ENCODE measurements at places on chromosomes 12 and 14.

GRCh38 chr12:120740871-120741270, 15.2 kb downstream of the ACADS start:
- no peak for DNase-seq

DNA sequence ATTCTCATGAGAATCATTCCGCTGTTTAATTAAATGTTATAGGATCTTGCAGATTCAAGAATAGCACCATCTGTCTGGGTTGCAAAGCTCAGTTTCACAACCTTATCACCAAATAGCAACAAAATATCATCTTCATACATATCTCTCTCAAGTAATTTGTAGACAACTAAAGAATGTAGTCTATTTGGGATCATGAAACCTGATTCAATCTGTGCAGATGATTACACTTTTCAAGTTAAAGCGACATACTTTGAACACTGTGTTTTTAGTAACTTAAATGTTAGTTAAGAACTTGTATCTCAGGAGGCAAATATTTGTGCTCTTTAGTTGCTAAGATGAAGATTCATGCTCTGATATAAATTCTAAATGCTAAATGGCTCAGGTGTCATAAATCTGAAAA, 14.8 kb downstream of the MED13L start:
- DNase-seq: no peak

- DNase-seq: no peak
Observed at GRCh38 chr12:19299765-19300164, 139.5 kb upstream of the AEBP2 start.

- no peak for DNase-seq
Observed at GRCh38 chr14:103273145-103273744, 60.8 kb upstream of the EIF5 start.

DNA sequence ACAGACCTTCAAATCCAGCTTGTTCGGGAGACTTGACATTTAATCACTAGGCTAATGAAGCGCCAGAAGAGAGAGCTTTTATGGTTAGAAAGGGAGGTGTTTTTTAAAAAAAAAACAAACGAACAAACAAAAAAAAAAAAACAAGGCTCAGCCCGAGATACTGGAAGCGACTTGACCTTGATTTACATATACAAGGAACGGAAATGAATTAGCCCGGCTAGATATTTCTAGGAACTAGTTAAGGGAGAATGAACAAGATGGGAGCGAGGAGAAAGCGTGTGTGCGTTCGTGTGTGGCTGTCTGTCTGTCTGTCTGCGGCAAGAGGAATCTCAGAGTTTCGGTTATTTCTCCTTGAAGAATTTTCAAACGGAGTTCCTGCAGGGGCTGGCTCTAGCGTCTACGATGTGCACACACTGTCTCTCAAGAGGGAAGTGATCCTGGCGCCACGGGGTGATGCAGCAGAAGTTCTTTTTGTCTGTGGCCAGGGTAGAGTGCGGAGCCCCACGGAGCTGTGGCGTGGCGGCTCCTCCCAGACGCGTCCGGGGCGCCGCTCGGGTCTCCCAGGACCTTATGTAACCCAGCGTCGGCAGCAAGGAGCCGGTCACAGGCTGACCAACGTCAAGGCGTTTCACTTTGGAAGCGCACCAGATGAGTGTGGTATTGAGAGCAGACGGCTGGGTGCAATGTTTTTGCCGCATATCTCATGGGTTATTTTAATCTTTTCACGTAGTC, 18.8 kb downstream of the SOCS2 start:
- no peak for DNase-seq

- DNase-seq: no peak
Observed at GRCh38 chr14:92310776-92311375, 12.1 kb upstream of the SLC24A4 start.

DNA sequence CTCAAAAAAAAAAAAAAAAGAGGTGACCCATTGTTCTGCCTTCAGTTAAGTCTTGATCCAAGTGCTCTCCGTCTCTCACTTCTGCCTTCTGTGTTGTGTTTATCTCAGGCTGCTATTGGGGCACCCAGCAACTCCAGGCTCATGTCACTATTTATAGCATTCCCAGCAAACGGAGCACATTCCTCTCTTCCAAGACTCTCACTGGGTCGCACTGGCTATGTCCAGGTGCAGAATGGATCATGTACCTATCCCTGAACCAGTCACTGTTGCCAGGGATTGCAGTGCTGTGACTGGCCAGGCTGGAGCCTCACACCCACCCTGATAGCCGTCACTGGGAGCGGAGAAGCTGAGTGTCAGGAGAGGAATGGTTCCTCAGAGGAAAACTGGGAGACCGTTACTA, 31.2 kb downstream of the RHOF start:
- no peak for DNase-seq

GRCh38 chr12:128792398-128792797, 31.4 kb downstream of the SLC15A4 start:
- no peak for DNase-seq

DNA sequence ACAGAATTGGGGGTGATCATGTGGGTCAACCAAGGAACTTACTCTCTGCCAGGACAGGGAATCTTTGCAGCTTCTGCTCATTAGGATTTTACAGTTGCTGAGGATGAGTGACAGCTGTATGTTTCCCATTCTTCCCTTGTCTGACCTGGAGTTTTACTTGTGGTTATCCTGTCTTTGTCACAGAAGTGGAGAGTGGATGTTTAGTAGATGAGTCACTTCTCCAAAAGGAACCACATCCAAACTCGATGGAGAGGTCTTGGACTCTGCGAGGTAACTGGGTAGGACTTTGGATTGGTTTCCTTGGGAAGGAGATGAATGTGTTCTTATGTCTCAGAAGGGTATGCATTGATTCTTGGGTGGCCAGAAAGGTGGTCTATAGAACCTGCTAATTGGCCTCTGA, 53.8 kb upstream of the USP44 start:
- DNase-seq: no peak

GRCh38 chr12:121610239-121611149, 15.8 kb upstream of the ORAI1 start:
- DNase-seq: no peak

- DNase-seq: no peak
Observed at GRCh38 chr14:70265422-70265821, 76.7 kb upstream of the SLC8A3 start.

- no peak for DNase-seq
Observed at GRCh38 chr12:79016181-79016580, 151.6 kb downstream of the SYT1 start.

- no peak for DNase-seq
Observed at GRCh38 chr12:15629761-15630160, 159.4 kb downstream of the EPS8 start.

DNA sequence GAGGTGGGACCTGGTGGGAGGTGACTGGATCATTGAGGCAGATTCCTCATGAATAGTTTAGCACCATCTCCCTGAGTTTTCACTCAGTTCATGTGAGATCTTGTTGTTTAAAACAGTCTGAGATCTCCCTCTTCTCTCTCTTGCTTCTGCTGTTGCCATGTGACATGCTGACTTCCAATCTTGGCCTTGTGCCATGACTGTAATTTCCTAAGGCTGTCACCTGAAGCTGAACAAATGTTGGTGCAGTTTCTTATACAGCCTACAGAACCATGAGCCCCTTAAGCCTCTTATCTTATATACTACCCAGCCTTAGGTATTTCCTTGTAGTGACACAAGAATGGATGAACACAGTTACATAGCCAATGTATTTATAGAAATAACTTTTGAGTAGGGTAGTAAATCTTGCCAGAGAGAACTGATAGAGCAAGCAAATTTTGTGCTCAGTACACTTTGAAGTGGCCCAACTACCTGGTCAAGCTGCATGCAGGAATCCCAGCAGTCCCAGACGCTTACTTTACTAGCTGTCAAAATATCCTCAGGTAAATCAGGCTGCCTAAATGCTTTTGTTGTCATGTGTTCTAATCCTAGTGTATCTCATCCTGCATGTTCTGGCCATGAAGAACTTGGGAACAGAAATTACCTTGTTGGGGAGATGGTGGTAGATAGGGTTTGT, 445.6 kb upstream of the MIS18BP1 start:
- no peak for DNase-seq

- DNase-seq: no peak
Observed at GRCh38 chr12:89960607-89961394, 252.2 kb upstream of the ATP2B1 start.

- DNase-seq: no peak
Observed at GRCh38 chr12:30012816-30013450, 229.2 kb upstream of the TMTC1 start.

DNA sequence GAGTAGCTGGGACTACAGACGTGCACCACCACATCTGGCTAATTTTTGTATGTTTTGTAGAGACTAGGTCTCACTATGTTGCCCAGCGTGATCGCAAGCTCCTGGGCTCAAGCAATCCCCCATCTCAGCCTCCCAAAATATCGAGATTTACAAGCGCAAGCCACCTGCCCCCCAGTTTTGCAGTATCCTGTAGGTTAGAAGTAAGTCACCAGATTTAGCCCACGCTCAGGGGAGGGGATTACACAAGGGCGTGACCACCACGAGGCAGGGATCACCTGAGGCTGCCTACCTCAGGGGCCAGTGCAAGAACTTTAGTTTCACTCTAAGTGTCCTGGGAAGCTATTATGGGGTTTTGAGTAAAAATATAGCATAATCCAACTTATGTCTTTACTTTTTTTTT, 39.2 kb upstream of the PLEKHG6 start:
- no peak for DNase-seq

- DNase-seq: no peak
Observed at GRCh38 chr14:34931206-34931605, 51.6 kb upstream of the SRP54 start.

DNA sequence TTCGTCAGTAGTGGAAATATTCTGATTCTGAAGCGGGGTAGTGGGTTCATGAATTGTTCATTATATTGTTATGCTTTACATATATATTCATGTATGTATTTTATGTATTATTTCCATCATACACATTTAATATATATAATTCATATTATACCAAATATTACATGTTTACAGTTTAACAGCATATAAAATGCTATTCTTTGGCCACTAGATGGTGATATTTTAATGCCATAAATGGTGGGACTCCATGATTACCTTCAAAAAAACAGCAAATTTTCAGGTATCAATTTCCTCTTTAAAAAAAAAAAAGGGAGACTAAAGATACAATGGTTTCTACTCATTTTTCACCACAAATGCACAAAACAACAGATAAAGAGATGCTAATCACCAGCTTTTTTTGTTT, 41.0 kb downstream of the BDKRB1 start:
- DNase-seq: no peak

DNA sequence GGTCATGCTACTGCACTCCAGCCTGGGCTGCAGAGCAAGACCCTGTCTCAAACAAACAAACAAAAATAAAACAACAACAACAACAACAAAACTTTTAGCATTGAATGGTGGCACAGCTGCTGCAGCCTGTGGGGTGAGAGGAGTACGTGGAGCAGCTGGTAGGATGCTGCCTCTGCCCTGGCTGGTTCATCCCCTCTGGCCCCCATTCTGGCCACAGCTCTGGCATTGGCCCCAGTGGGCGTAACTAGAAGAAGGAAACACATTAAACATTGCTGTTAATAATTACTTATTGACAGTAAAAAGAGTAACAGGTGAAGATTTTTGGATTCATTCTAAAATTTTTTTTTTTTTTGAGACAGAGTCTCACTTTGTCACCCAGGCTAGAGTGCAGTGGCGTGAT, 28.8 kb upstream of the C2CD5 start:
- no peak for DNase-seq

GRCh38 chr12:80877721-80878265, 59.9 kb downstream of the LIN7A start:
- no peak for DNase-seq

DNA sequence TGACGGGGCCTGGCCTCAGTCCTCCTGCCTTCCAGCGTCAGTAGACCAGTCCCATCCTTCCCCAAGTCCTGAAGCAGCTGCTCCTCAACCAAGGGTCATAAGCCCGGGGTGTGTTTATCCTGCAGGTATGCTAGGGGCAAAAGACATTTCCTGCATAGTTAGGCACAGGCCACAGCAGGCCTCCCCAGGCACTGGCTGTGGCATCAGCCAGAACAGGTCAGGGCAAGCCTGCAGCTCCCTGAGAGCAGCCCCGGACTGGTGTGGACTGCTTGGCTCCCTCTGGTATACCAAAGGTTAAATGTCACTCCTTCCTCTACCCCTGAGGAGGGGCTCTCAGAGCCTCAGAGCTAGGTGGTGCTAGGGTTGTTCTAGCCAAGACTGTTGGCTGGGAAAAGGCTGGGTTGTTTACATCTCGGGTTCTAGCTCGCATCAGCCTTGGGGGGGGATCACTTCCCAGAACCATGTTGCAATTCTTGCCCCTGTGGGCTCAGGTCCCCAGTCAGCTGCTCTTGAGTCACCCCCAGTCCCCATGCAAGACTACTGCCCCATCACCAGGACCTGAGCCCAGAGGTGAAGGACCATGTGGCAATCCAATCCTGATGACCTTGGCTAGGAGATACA, 2.9 kb downstream of the MMP14 start:
- DNase-seq: no peak

DNA sequence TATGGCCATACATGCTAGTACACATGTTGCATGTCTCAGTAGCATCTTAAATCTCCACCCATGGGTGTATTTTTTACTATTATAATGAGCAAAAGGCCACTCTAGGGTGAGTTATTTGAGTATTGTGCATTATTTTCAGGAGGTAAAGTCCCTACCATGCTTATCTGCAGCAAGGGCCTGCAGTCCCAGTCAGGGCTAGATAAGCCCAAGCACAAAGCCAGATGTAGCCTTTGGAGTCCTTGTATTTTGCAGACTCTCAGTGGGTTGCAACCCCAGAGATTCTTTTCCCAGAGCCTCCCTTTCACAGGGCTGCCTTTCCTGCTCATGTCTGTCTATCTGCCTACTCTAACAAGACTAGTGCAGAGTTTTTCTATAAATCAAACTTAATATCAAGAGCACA, 295.3 kb downstream of the IPO8 start:
- no peak for DNase-seq

DNA sequence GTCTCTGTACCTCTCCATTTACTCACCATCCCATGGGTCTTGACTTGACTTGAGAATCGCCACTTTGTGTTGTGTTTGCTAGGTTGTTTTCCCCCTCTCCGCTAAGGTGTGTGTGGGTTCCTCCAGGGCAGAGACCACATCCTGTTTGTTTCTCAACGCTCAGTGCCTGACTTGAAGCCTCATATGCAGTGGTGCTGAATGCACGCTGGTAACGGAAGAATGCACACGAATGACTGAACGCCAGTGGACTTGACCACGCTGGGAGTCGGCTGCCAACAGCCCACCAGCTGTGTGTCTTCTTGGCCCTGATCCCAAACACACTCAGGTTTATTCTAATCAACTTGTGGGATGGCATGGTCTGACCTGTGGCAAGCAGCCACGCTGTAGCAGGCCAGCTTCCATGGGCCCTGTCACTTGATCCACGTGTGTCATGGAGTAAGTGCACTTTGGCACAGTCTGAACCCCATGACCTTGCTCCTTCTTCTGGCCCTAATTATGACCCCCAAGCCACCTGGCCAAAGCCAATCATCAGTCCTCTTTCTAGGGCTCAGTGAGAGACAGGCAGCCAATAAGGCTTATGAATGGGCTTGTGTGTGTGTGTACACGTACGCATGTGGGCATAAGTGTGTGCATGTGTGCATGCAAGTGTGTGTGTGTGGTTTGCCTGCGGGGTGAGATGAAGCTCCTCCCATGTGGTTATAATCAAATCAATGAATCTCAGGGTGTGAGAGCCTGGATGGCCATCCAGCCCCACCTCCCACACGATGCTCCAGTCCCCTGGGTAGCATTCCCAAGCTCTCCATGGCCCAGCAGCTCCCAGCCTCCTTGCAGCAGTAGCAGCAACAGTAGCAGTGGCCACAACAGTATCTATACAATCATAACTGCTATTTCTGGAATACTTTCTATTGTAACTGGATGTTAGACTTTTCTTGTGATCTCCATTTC, 6.4 kb upstream of the TC2N start:
- no peak for DNase-seq

- no peak for DNase-seq
Observed at GRCh38 chr14:69339426-69339825, 58.7 kb downstream of the ERH start.

- no peak for DNase-seq
Observed at GRCh38 chr14:55220230-55220629, 28.8 kb upstream of the DLGAP5 start.
